Fibroblast of mammary gland (primary cell): ENCODE measurements at places on chromosomes 6 and 20.

DNA sequence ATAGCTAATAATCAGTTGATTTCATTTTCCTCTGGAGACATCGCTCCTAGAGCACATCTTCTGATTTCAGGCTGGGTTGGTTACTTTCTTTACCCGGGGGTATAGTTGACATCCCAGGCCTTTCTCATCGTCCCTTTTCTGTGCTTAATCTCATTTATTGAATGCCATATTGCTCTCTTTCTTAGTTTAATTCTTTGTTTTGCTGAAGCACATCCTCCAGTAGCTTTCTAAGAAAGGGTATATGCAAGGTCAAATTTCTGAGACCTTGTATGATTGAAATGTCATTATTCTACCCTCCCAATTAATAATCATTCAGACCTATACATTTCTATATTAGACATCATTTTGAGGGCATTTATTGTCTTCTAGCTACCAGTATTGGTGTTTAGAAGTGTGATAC lies 2.6 kb upstream of the C20orf141 start:
- no peak for DNase-seq

DNA sequence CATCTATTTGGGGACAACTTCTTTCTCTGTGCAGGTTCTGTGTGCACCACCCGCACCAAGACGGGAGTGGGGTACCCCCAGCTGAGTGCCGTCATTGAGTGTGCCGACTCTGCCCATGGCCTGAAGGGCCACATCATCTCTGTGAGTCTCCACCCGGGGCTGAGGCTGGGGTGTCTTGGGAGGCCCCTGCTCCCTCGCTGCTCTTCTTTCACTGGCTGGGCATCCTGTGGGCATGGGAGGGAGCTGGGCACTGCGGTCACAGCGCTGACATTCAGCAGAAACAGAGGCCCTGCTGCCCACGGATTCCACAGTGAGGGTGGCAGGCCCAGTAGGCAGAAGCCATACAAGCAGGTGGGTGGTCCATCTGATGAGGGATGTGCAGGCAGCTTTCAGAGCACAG lies 40.4 kb downstream of the GMPR start:
- DNase-seq: no peak

DNA sequence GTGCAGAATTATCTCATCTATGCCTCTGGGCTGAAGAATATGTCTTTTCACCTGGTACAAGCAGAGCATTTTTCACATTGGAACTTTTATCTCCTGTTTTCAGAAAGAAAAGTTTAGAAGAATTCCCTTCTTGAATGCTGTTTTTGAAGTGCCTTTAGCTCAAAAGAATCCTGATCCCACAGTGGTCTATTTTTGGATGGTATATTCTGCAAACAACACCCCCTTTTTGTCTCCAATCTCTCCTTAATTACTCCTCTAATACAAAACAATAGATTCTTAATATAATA lies 57.7 kb upstream of the HFE start:
- no peak for DNase-seq

DNA sequence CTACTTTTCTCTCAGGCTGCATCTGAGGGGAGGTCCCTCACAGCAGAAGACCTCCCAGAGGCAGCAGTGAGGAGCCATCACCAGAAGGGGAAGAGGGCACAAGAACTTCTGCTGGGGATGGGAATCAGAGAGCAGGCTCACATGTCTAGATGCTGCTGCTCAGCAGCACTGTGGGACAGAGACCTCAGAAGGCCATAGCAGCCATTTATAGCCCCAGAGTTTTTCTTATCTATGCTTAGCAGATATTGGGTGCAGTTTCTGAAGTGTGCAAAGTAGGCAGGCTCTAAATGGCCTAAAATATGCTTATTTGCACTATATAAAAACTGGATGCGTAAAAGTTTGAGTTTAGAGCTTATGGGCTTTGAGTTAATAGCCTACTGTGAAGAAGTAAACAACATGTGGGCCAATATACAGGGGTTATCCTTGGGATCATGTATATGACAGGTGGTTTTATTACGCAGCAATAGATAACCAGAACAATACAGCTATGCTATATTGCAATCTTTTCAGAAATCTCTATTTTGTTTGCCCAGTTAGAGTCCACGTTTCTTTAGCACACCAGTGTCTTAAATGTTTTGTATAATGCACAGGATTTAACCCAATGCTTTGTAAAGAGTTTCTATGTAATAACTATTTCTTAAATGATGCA lies 60.2 kb upstream of the TMEM244 start:
- DNase-seq: no peak

DNA sequence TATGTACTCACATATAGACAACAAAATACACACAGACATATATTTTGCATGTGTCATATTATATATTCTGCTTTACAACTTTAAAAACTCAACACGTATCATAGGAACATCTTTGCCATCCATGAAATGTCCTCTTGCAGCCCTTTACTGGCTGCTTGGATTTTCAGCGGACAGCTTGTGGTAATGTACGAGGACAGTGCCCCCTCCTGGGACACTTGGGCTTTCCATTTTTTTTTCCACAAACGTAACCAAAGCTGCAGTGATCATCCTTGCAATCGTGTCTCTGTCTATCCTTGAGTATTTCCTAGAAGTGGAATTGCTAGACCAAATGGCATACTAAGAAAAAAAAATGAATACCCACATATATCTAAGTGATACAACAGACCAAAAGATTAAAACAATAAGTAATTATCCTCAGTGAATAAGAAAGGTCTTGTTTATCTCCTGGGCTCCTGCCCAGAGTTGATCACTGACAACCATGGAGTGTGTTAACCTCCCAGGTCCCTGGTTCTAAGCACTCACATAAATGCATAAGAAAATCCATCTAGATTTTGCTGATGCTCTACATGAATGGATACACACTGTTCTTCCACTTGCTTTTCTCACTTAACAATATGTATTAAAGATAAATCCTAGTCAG lies 18.1 kb downstream of the BPI start:
- DNase-seq: peak; percentile 73

GRCh38 chr6:84618836-84619235 lies 145.6 kb downstream of the TBX18 start:
- peak; percentile 50 for DNase-seq
